ENCODE measurements at places on chromosomes 4 and X. TPM values are rescaled to one million over a fixed set of nuclear protein-coding genes. Genes with fewer than 3 reads are reported as not detected.

- no peaks in the 10 kb centered on the region for H3K4me1 ChIP-seq
- no peaks in the 10 kb centered on the region for H3K27me3 ChIP-seq
- H3K36me3 ChIP-seq = no peaks in the 10 kb centered on the region
- no peak overlapping the region for H3K4me3 ChIP-seq
- no peak overlapping the region for H3K27ac ChIP-seq
Observed at GRCh38 chr4:17195461-17196275, 297.2 kb upstream of the LDB2 start.

DNA sequence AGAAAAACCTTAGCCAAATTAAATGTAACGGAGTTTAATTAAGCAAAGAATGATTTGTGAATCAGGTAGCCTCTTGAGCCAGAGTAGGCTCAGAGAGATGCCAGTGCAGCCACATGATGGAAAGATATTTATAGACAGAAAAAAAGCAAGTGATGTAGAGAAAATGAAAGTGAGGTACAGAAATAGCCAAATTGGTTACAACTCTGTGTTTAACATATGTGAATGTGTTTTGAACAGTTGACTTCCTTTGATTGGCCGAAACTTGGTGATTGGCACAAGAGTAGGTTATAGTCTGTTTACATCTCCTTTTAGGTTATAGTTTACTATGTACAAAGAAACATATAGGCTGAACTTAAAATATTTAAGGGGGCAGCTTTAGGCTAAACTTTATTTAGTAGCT, 459.9 kb upstream of the BOD1L1 start:
- H3K36me3 ChIP-seq = no peaks in the 10 kb centered on the region
- no peak for DNase-seq
- no peaks in the 10 kb centered on the region for H3K27me3 ChIP-seq
- no peak overlapping the region for H3K4me3 ChIP-seq
- no peaks in the 10 kb centered on the region for H3K4me1 ChIP-seq
- no peak overlapping the region for H3K27ac ChIP-seq

DNA sequence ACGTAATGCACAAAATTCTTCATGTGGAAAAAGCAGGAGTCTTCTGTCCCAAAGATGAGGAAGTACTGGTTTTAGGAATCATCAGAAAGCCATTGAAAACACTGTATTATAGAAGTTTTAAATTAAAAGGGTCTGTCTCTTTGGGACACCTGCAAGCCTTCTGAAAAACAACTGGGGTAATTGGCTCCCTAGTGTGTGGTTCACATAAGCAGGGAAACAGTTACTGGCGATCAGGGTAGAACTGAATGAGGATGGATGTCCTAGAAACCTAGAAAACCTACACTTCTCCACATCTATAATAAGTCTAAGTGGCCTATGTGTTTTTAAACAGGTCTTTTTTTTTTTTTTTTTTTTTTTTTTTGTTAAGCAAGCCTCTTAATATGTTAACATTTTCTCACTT, 945.5 kb upstream of the PCDH10 start:
- no peak overlapping the region for H3K4me3 ChIP-seq
- H3K36me3 ChIP-seq = no peaks in the 10 kb centered on the region
- no peak overlapping the region for H3K27ac ChIP-seq
- no peak for DNase-seq

SLC25A43 gene
- 18.7 TPM for total RNA-seq

AKAP4 gene
- total RNA-seq = not detected

CSAG3 gene
- not detected for total RNA-seq

PPP4R3C gene
- total RNA-seq = not detected

FAM133A gene
- not detected for total RNA-seq
